ENCODE measurements at places on chromosomes 11 and 22.

DNA sequence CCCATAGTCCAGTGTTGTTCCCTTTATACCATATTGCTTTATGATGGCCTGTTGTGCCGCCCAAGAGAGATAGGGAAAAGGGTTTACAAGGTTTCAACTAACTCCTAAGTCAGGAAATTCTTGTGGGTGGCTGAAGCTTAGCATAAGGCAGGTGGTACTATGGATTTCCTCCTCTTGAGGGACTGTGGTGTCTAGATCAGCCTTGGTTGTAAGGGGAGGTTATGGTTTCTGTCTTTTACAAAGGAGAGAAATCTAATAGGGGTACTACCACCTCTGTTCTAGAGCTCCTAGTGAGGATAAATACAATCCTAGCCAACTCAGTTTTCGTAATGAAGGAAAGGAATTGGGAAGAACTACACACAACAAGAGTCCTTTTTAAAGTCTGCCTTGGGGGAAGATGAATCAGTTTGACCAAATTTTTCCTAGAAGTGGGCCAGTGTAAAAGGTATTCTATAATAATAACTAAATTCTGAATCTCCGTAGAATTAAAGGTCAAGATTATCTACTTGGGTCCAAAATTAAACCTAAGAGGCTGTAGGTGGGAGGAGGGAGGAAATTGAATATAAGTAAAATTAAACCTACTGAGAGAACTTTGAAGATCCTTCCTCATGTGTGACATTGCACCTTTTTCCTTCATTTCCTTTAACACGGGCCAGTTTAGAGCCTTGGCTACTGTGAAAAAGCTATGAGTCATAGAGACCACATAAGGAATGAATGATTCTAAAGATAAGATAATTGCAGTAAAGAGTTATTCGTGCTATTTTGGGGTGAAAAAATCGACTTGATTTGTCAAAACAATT, 17.2 kb downstream of the DLAT start:
- DNase-seq: no peak

DNA sequence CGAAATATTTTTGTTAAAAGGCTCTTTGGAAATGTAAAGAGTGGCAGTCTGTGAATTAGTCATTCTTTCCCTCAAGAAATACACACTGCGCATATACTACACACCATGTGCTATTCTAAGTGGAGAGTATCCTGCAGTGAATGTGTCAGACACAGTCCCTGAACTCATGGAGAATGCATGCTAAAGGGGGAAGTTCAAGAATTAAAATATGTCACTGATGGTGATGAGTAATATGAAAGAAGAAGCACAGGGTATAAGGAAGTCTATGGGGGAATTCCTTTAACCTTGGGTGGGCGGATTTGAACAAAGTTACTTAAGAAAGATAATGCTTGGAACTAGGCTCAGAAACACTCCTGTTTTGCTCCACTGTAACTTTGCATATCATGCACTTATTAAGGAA, 153.0 kb downstream of the LRRC4C start:
- DNase-seq: no peak

DNA sequence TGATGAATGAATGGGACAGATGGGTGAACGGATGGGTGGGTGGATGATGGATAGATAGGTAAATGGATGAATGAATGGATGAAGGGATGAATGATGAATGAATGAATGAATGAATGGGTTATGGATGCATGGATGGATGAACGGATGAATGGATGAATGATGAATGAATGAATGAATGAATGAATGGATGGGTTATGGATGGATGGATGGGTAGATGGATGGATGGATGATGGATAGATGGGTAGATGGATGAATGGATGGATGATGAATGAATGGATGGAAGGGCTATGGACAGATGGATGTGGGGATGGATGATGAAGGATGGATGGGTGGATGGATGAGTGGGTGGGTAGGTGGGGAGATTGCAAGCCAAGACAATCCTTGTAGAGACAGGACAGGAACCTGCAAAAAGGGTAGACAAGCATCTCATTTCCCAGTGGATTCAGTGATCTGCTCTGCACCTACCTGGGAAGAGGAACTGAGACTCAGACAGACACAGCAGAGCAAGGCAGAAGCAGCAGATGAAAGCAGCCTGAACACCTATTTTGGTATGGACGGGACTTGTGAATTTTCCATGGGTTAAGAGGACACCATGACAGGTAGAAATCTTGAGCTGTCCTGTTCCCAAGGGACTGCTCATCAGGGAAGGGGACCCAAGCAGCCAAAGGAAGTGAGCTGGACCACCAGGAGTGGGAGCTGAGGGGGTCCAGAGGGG, 68.0 kb downstream of the EFCAB6 start:
- DNase-seq: no peak

DNA sequence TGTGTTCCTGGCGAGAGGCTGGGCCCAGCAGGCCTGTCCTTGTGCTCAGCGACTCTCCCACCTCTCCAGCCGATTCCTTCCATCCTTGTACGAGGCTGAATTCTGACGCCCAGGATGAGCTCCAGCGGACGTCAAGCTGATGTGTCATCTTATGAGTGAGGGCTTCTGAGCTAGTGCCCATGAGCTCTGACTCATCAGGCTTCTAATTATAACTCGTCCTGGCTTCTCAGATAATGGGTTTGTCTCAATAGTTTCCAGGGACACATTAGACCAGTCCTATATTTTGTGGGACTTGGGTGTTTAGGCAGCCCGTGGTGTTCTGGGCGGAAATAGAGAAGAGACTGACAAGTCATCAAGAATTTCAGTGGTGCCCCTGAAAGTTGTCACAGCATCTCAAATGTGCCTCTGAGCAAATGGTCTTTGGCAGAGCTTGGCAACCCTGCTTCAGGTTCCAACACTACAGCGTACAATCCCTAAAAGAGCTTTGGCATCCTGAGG, 108.2 kb upstream of the CD44 start:
- no peak for DNase-seq

GRCh38 chr11:27635567-27636037, 64.7 kb downstream of the BDNF start:
- DNase-seq: no peak

DNA sequence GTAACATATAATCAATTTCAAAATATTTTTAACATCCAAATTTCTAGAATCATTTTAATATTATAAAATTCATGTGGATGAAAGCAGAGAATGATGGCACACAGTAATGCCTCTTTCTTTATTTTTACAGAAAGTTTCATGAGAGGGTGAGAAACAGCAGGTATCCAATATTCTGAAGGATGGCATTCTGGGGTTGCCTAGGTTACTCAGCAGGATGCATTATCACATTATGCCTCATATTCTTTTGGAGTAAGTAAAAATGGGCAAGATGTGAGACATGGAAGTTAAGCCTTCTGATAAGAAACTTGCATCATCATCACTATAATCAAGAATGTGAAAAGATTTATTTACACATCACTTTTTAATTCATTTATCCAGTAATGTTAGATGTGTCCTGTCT, 148.7 kb upstream of the PGR start:
- no peak for DNase-seq

DNA sequence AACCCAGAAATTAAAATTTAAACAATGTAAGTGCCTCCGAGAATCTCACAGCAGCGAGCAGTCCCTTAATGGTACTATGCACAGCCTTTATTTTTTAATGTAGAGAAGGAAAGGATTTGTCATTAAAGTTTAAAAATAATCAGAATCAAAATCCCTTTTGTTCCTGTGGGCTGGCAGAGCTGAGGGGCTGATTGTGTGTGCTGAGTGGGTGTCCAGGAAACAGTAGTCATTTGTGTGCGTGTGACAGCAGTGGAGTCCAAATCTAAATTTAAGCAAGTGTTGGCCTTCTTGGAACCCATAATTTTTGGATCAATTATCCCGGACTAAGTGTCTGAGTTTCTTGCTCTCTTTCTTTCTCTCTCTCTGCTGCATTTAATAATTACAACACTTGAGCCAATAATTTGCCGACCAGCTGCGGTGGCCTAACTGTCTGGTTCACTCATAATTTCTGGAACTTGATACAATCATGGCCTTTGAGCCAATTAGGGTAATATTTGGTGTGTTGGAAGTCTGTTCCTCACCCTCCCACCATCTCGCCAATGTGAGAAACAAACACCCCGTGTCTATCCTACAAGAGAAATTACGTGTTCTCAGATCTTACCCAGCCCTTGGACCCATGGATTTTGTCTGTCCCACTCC, 528.0 kb downstream of the SOX6 start:
- DNase-seq: no peak

- DNase-seq: no peak
Measured at GRCh38 chr22:27795053-27795452, 6.5 kb downstream of the MN1 start.

DNA sequence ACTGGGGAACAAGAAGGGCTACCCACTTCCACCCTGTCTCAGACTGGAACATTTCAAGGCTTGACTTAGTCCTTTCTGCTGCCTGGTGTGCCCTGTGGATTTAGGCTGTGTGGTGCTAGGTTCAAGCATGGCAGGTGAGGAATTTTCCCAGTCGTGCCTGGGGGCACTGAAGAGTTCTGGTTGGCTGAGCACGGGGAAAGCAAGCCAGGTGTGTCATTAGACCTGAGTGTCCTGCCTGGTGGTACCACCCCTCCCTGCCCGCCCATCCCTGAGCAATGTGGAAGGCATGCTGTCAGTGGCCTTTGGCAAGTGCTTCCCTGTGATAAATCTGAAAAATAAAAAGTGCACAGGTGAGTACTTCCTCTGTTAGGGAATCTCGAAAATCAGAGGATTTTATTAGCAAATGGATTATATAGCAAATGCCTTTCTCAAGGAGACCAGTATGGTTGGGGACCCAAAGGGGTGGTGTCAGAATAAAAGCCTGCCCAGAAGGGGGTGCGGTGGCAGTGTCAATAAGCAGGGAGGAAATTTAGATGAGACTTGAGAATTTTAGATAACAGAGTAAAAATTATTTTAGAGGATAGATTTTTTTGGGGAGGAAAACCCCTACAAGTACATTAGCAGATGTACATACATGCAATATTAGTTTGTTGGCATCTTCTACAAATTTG, 22.8 kb downstream of the TEAD1 start:
- no peak for DNase-seq

DNA sequence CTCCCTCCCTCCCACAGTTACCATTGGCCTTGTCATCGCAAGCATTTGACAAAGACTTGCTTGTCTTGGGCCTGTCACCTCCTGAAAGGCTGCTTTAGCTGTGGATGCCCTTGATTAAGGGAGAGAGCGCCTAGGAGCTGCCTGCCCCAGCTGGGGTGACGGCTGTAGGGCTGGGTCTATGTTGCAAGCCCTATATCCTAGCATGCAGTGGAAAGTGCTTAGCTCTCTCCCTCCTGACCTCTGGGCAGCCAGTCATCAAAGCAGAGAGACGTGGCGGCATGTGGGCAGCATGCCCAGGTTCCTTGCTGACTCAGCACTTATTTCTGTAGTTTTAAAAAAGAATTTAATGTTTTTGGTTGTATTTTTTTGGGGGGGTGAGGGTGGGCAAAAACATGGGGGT, 75.9 kb downstream of the BARX2 start:
- no peak for DNase-seq

- DNase-seq: no peak
Measured at GRCh38 chr11:76160856-76161255, 45.4 kb downstream of the WNT11 start.

DNA sequence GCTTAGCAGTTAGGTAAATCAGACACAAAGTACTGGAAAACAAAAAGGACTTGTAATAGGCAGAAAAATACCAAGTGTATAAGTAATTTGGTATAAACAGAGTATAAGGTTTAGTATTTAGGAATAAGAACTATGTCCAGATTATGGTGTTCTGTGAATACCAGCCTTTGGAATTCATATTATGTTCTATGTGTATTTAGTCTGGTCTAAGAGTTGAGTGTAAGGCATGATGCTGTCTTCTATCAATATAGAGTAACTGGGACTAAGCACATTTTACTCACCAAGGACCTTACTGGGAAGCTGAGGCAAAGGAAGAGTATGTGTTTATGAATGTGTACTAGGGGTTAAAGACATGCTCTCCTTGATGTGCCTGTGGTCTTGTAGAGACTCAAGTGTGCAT, 9.5 kb downstream of the SDHD start:
- no peak for DNase-seq

DNA sequence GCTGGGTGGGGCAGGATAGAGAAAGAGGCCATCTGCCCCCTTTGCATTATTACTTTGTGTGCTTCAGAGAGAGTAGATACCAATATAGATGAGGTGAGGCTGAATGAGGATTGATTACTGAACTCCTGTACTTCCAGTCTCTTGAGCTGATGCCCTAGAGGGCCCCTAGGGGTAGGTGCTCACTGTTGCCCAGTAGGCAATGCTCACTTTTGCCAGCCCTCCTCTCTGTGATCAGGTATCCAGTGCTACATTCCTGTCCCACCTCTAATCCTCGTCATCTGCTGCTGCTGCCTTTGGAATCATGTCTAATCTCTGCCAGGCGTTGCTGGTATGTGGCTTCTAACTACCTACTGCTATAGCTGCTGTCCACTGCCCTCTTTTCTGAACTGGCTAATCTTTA, 57.2 kb downstream of the CCDC83 start:
- no peak for DNase-seq

GRCh38 chr22:45997077-45997776, 20.3 kb upstream of the WNT7B start:
- DNase-seq: no peak

- DNase-seq: no peak
Measured at GRCh38 chr11:66879999-66880398, 23.1 kb downstream of the LRFN4 start.

GRCh38 chr22:44450503-44450902, 47.5 kb downstream of the RTL6 start:
- no peak for DNase-seq

DNA sequence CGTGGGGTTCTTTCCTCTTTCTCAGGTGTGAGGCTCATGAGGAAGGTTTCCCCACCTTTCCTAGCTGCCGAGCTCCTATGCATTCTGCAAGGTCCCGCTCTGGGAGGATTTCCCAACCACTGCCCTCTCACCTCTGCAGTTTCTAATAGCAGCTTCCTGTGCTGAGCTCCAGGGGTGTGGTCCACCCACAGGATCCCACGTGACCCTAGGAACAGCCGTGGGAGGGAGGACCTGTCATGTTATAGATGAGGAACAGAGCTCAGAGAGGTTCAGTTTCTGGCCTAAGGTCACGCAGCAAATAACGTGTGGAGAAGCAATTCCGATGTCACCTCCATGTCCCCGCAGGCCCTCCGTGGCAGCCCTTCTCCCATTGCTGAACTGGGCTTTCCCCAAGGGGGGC, 38.5 kb downstream of the FLRT1 start:
- DNase-seq: no peak

- DNase-seq: no peak
Measured at GRCh38 chr11:78551066-78551465, 23.6 kb downstream of the NARS2 start.

DNA sequence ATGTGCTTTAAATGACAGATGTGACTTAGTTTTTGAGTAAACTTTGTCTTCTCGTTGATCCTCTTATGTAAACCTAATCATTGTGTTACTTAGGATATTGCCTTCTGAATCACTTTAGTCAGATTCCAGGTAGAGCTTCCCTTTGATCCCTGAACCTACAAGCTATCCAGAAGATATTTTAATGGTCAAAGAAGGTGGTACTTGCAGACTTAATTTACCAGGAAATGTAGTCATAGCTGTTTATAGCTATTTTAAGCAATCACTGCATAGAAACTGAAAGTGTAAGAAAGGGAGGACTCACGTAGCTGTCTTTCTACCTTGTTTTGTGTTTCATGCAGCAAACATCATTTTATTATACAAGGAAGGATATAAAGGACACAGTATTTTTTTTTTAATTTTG, 189.5 kb downstream of the DDX10 start:
- no peak for DNase-seq

GRCh38 chr22:39965748-39966147, 5.6 kb downstream of the TMA7B start:
- DNase-seq: no peak

- DNase-seq: peak; percentile 31
Measured at GRCh38 chr22:39498368-39498767, 3.7 kb upstream of the MIEF1 start.

Data from NCI-H2171 (cell line).